ENCODE measurements at places on chromosomes 11 and 22.

DNA sequence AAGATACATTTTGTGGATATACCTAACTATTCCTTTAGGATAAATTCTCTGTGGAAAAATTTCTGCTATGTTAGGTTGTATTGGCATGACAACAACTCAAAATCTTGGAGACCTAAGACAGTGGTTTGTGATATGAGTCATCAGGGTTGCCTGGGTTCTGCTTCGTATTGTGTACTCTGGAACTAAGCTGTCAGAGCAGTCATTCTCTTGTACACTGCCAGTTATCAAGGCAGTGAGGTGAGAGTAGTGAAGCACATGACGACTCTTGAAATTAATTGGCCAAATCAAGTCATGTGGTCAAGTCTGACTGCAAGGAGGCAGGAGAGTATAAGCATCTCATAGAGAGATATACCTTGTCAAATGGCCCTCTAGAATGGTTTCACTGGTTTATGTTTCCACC is 104.4 kb downstream of the FANCF start:
- peak; percentile 66 for DNase-seq

DNA sequence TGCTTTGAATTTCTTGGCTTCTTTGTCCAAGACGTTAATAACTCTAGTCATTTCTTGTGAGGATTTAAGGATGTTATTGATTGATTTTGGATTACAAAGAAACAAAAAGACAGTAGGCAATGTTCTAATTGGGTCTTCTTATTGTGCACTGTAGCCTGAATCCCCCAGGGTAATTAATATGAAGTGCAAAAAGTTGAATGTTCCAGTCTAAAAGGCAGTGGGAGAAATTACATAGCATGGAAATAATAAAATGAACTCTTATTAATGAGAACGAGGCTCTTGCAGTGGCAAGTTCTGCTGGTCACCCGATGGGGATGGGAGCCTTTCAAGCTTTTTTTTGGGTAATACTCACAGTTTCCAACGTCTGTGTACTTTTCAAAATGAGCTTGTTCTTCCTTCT is 45.6 kb downstream of the UBASH3B start:
- no peak for DNase-seq

DNA sequence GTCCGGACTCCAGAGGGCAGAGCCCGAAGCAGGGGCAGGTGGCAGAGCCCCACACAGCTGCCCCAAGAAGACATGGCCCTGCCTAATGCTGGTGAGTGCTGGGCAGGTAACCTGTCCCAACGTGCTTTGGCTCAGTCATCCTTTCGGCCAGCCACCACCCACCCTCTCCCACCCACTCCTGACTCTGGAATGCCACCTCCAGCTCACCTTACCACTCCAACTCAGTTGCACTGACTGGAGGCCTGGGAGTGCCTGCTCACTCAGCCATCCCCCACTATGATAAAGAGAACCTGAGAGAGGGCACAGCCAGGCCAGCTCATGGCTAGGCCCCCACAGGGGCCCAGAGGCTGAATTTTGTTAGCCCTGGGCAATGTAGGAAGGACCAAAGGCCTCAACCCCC is 53.8 kb upstream of the MPEG1 start:
- no peak for DNase-seq

DNA sequence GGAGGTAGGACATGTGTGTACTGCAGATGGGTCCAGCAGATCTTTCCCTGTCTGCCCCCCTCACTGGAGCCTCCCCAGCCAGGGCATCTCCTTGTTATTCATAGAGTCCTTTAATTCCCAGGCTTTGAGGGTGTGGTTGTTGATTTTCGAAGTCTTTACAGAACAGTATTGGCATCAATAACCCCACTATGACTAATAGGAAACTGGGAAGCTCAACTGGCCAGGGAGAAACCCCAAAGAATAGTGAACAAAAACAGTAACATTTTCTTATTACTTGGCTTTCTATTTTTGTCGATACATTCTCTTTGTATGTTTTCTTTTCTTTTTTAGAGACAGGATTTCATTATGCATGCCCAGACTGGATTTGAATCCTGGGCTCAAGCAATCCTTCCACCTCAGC is 57.9 kb downstream of the NF2 start:
- DNase-seq: peak; percentile 26

- peak; percentile 71 for DNase-seq
These were observed 566.2 kb downstream of the TBC1D22A start for GRCh38 chr22:47328550-47329243.

DNA sequence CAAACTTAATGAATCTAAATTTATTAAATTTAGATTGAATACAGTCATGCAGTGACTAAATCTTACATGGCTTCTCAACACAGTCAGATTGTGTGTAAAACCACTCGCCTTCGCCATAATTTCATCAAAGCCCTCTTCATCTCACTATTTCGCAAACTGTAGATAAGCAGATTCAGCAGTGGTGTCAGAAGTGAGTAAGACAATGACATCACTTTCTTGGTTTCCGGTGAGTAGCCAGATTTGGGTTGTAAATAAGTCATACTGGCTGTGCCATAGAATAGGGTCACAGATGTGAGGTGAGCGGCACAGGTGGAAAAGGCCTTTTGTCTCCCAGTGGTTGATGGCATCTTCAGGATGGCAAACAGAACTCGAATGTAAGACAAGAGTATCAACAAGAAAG is 3.4 kb downstream of the OR10A6 start:
- no peak for DNase-seq

DNA sequence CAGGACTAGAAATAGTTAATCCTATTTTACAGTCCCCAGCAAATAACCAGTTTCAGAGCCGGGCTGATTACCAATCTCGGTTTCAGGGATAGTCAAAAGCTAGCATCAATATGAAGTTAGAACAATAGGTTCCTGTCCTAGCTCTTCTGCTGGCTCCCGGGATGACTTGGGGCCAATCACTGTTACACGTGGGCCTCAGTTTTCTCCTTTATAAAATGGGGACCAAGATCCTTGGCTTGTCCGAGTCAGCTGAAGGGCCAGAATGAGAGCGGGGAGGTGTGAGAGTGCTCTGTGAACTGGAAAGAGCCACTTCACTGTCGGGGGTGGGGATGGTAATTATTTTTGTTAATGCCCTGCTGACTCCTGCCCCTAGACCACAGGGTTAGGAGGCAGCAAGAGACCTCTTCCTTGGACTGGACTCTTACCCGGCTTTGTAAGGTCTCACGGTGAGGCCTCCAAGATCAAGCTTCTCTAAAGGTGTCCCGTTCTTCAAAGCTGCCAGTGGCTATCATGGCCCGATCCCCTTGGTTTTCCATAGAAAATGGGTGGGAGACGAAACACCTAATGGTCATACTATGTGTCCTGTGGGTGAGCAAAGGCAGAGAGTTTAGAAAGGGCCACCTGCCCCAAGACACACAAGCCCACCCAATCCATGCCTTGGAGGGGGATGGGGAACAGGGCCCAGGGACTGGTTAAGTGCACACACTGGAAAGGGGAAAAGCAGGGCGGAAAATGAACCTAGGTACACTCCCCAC is 1.4 kb downstream of the UCP2 start:
- no peak for DNase-seq

DNA sequence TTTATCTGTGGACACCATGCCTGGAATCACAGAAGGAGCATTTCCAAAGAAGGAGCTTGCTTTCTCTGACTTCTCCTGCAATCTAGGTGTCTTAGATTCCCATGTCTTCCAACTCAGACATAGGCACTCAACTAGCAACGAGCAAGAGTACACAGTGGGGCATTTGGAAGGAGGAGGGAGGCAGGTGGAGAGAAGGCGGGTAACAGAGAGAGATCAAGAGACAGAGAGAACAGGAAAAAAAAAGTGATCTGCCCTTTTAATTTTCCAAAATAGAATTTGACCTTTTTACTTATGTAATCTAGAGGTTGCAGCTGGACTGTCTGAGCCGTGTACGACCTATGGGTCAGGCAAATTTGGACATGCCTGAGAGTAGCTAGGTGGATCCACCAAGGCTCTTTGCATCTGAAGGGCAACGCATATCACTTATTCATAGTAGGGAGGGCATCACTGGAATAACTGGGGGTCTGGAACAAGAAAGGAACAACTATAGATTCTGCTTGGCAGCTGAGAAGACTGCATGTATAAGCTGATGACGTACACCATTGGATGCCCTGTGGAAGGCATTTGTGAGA is 37.3 kb upstream of the POGLUT3 start:
- DNase-seq: no peak

DNA sequence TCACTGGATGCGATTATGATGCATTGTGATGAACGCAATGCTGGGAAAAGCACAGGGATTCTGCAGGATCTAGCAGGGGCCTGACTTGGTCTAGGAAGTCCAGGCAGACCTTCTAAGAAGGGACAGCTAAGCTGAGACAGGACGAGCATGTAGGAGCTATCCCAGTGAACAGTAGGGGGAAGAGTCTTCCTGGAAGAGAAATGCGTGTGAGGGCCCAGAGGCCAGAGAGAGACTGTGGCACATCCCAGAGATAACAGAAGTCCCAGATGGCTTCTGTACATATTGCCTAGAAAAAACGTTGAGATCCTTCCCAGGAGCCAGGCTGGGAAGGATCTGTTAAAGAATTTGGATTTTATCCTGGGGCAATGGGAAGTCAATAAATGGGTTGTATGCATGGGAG is 24.6 kb downstream of the RCN1 start:
- DNase-seq: no peak

DNA sequence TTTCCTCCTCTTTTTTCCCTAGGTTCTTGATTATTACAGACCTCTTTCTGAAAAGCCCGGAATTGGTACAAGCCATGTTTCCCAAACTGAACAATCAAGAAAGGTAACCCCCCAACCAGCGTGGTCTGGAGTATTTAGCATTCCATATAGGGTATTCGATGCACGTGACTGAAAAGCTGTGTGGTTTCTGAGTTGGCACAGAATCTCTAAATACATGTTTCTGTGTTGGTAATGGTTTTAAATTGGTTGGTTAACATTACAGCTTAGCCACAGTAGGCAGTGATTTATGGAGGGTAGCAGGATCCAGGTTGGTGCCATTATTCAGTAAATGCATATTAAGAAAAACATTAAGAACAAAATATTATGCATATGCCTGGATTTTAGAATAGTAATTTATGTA is 46.8 kb downstream of the ATXN10 start:
- no peak for DNase-seq

GRCh38 chr11:113638376-113638775 is 67.7 kb downstream of the TMPRSS5 start:
- no peak for DNase-seq

DNA sequence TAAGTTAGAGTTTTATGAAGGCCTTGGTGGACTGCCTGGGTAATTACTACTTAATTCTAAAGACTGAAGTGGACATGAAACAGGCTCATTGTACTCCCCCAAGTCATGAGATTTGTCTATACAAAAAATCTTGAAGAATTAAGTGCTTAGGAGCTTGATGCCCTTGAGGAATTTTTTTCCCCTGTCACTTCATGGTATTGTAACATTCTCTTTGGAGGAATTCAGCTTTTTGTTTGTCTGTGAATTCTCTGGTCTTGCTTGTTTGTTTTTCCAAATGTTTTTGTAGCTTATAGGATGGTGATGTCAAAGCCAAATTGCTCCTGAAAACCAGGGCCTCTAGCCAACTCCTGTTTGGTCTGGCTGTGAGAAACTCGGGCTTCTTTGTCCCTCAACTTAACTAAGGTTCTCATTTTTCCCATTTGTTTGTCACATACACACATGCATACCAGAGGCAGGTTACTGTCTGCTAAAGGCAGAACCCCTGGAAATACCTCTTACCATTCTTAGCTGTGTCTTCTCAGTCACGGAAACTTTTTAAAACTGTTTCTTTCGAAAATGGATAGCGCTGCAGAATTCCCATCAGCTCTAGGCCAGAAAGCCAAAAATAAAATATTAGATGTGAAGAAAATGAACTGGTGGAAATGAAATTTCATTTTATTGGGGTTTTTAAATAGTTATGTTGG is 66.9 kb downstream of the AMOTL1 start:
- DNase-seq: no peak

GRCh38 chr22:42725606-42726355 is 5.1 kb upstream of the A4GALT start:
- DNase-seq: no peak

DNA sequence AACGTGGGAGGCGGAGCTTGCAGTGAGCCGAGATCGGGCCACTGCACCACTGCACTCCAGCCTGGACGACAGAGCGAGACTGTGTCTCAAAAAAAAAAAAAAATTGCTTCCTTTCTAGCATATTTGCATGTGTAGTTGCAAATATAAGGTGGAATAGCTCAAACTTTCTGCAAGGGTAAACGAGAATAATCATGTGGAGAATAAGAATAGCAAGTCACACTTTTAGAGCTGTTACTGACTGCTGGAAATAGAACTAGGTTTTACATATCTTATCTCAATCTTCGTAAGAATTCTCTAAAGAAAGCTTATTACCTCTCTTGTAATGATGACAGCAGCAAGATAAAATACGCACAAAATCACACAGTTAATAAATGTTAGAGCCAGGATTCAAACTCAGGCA is 1.6 kb downstream of the L3MBTL2 start:
- DNase-seq: no peak

DNA sequence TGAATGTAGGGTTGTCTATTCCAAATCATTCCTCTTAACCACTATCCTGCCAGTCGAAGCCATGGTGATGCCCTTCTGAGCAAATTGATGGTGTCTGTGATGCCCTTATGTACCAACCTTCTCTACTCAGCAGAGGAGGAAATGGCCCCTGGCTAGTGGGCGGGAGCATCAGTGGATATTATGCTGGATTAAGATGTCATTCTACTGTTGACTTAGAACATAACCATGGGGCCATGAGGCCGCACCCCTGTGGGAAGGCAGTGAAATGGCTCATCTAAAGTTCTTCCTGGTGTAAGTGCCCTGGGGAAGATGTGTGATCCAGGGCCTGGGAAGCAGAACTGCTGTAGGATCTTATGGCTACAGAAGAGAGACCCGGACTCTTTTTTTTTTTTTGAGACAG is 20.7 kb upstream of the P2RY2 start:
- no peak for DNase-seq

GRCh38 chr11:729492-730074 is 17.7 kb upstream of the TALDO1 start:
- DNase-seq: no peak

DNA sequence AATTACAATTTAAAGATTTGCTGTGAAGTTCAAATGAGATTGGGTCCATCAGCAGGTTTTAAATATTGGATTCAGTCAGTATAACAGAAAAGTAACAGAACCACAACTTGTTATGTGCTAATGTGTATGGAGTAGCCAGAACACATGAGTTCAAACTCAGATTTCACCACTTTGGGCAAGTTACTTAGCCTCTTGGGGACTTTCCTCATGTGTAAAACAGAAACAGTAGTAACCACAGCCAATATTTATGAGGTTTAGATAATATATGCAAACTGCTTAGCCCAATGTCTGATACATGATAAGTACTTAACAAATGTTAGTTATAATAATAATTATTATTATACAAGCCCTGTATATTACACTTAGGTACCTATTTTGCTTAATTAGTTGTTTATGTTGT is 21.8 kb upstream of the SLC5A12 start:
- DNase-seq: no peak

- DNase-seq: no peak
These were observed 40.1 kb downstream of the EIF4ENIF1 start for GRCh38 chr22:31449506-31449905.

- DNase-seq: no peak
These were observed 59.2 kb upstream of the CLPB start for GRCh38 chr11:72493426-72494108.

DNA sequence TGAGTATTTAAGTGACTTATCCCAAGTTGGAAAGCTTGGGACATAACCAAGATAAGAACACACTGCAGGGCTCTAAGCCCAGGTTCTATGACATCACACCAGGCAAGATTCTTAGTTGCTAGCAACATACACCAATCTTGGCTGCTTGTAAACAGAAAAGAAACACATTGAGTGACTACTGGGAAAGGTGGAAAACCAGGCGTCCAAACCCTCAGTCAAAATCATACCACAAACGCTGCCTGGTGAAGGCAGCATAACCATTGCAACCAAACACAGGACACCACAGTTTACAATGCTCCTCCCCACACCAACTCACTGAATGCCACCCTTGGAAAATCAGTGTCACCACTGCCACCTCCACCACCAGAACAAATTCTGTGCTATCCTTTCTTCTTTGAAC is 379.9 kb downstream of the TTC28 start:
- no peak for DNase-seq

Data from fibroblast of the conjunctiva (primary cell).